ENCODE measurements at places on chromosomes 4 and X.

GRCh38 chr4:90240333-90240732 is 113.1 kb downstream of the CCSER1 start:
- DNase-seq, result no peak

GRCh38 chrX:68867458-68868112 is 38.8 kb downstream of the EFNB1 start:
- no peak for DNase-seq

GRCh38 chr4:73998040-73999011 is at the start of gene CXCL5:
CXCL5 (minus strand) TSS chr4:73998677; CDS start chr4:73998581, 96 bp downstream.
- DNase-seq, result no peak

DNA sequence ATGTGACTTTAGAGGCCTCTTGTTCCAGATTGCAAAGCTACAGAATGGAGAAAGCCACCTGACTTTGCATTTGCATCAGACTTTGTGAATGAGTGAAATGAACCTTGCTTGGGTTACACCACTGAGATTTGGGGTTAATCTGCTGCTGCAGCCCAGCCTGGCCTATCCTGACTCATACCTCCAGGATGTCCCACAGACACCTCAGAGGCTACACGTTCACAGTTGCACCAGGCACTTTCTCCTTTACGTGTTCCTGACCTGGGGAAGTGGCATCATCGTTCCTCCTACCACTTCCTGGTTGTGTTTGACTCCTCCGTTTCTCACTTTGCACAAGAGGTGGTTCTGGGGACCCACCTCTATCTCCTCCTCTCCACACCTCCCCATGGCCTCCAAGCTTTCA is 9.2 kb upstream of the SORCS2 start:
- peak; percentile 26 for DNase-seq

DNA sequence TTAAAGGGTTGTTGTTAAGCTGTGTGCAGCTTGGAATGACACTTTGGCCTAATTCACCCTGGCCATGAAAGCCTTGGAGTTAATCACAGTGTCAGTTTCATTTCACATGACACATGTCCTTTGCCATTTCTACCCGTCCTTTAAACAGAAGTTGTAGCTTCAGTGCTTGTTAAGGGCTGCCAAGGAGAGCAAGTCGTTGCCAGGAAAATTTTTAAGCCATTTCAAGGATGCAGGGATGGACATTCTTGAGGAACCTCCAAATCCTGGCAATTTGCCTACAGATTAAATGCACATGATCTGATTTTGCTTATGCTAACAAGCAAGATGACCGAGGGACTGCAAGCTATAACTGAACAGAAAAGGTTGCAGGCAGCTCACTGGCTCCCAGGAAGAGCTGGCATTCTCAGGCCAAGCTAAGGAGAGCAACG is 40.5 kb downstream of the SETD7 start:
- no peak for DNase-seq

DNA sequence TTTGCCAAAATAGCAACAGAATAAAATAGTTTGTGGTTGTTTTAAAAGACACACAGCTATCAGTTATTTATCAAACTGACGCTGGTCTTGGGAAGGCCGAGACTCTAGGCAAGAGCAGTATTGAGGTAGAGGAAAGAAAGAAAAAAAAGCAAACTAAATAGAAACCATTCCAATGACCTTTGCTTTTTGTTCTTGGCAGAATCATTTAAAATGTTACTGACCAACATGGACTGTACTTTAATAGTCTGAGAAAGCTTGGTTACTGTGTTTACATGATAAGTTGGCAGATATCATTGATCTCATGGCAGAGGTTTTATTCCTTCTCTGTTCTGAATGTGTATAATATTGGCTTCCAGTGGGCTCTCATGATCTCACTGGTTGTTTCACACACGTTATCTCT is 11.9 kb downstream of the CWH43 start:
- DNase-seq, result no peak

DNA sequence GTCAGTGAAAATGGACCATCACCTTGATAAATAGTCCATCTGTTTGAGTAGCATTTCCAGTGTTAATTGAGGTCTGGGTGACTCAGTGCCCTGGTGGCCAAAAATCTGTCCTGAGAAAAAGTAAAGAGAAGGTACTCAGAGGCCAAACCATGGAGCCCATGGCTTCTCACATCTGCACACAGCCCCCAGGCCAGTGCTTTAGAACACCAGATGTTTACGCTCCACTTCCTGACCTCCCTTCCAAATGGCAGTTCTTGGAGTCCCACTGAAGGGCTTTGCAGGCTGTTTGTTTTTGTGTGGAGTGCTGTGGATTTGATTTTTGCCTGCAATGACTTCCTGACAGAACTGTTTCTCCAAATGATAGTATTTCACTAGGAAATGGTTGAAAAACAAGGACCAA is 60.2 kb upstream of the GPC4 start:
- DNase-seq, result no peak

DNA sequence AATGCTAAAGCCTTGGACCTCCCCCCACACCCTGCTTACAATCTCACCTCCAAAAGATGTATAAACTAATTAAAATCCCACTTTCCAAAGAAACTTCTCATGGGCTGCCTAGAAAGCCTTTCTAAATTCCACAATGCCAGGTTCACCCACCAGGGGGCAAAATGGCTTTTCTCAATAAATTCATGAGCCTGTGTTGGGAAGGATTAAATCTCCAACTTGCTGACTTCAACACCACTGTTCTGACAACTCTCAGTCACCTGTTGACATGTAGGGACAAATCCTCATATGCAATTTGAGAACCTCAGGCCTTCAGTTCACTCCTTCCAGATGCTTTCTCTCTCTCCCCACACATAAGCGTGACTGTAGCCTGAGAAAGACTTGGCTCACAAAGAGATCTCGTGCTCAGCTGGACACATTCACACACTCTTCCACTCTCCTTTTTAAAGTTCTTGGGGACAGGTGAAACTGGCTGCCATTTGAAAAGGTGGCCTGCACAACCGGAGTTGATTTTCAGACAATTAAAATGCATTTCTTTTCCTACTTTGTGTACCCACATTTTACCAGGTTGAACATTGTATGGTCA is 88.6 kb upstream of the PRPS2 start:
- DNase-seq, result no peak

GRCh38 chr4:182716192-182716591 is 201.0 kb downstream of the DCTD start:
- DNase-seq, result no peak

- no peak for DNase-seq
Observed at GRCh38 chr4:8451440-8452182, 11.0 kb downstream of the TRMT44 start.

DNA sequence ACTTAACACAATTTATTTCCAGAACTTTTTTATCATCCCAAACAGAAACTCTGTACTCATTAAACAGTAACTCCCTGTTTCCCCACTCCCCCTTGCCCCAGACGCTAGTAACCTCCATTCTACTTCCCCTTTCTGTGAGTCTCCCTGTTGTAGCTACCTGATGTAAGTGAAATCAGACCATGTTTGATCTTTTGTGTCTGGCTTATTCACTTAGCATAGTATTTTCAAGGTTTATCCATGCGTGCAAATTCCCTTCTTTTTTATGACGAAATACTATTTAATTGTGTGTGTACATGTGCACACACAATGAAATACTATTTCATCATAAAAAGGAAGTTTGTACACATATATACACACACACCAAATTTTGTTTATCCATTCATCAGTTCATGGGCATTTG is 5.2 kb downstream of the PKD2 start:
- DNase-seq, result no peak

GRCh38 chr4:120536884-120537283 is 385.6 kb downstream of the PRDM5 start:
- no peak for DNase-seq

- no peak for DNase-seq
Observed at GRCh38 chrX:155334486-155335336, at the start of gene CLIC2. CLIC2 (minus strand) TSS chrX:155334614; CDS start chrX:155334427, 187 bp downstream.

- peak; percentile 9 for DNase-seq
Observed at GRCh38 chr4:98996056-98996764, 689 bp downstream of the METAP1 start.

DNA sequence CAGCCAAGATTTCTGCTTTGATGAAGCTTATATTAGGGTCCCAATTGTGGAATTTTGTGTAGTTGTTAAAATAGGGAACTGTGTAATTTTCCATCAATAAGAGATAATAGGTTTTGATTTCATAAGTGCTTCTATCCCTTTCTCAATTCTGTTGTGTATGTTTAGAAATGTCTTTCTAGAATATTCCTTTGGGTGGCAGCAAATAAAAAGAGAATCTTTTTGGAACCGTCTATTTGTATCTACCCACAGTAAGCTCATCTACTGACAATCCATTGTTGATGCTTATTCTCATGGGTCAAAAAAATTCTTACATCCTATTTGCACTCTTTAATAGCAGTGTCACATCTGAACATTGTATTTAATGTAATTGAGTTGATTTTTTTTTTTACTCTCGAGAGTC is 61.7 kb downstream of the TMA16 start:
- no peak for DNase-seq

DNA sequence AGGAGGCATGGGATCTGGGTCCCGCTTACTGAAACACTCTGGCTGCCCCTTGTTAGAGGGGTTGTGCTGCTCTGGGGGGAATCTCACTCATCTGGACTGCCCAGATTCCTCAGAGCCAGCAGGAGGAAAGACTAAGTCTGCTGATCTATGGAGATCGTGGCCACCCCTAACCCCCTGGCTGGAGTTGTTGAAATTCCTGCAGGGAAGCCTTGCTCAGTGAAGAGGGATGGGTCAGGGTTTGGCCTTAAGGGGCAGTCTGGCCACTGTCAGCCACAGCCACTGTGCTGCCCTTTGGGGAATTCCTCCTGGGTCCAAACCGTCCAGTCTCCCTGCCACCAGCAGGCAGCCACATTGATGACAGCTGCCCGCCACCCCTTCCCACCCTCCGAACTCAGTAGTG is 362.0 kb upstream of the AMOT start:
- no peak for DNase-seq

GRCh38 chr4:108043526-108043925 is 53.8 kb downstream of the HADH start:
- no peak for DNase-seq

DNA sequence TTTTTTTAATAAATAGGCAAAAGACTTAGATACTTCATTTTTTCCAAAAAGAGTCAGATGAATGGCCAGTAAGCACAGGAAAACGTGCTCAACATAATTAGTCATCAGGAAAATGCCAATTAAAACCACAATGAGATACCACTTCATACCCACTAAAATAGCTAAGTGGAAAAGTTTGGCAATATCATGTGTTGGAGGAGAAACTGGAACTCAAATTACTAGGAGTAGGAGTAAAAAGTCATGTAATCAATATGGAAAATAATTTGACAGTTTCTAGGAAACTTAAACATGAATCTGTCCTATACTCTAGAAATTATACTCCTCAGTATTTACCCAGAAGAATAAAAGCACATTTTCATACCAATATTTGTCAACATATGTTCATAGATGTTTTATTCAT is 449.8 kb downstream of the INPP4B start:
- no peak for DNase-seq

GRCh38 chr4:127870688-127871087 is 10.0 kb upstream of the PLK4 start:
- no peak for DNase-seq

- DNase-seq, result no peak
Observed at GRCh38 chr4:186831574-186831973, 107.9 kb upstream of the FAT1 start.

GRCh38 chr4:146590801-146591200 is 47.9 kb upstream of the POU4F2 start:
- no peak for DNase-seq

DNA sequence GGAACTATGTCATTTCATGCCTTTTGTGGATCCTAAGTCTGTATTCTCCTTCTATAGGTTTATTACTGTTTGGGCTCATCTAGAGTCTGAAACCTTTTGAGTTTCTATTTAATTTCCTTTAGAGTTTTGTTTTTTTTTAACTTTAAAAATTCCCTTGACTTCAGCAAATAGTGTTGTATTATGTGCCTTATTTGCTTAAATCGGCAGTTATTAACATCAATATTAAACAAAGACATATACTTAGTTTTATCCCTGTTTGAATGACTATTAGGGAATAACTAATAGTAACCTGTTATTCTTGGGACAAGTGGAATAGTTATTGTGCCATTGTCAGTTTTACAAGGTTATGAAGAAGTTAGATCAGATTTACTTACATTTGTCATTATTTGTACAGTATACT is 112.8 kb upstream of the NUDT6 start:
- no peak for DNase-seq

- DNase-seq, result no peak
Observed at GRCh38 chr4:81605271-81605670, 133.6 kb upstream of the RASGEF1B start.

DNA sequence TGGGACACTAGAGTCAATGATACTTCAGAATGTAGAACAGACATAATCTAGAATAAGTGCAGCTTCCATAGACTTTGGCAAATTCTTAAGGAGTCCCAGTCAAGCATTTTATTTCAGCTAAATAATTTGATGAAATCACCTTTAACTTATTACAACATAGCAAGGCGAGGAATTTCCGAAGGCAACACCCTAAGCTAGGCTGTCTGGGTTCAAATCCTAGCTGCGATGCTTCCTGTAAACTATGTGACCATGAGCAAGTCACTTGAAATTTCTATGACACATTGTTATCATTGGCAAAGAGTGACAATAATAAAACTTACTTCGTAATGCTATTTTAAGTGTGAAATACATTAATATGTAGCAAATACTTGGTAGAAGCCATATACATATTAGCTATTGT is 679.1 kb downstream of the DMD start:
- DNase-seq, result no peak

- DNase-seq, result no peak
Observed at GRCh38 chr4:148214529-148215166, 227.6 kb downstream of the NR3C2 start.

DNA sequence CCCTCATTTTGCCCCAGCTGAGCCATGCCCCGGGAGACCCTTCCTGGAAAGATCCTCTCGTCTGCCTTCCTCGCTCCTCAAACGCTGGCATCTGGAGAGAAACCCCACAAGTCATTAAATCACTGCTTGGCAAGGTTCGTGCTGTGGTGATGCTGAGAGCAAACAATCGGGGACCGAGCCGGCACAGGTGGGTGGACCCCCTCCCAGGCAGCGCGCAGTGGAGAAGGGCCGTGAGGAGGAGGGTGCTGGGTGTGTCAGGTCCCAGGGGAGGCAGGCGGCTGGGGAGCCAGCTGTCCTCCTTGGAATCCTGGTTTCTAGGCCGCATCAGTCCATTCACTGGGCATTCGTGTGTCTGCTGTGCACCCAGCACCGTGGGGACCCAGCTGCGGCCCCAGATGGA is 64.9 kb upstream of the PSAPL1 start:
- no peak for DNase-seq

DNA sequence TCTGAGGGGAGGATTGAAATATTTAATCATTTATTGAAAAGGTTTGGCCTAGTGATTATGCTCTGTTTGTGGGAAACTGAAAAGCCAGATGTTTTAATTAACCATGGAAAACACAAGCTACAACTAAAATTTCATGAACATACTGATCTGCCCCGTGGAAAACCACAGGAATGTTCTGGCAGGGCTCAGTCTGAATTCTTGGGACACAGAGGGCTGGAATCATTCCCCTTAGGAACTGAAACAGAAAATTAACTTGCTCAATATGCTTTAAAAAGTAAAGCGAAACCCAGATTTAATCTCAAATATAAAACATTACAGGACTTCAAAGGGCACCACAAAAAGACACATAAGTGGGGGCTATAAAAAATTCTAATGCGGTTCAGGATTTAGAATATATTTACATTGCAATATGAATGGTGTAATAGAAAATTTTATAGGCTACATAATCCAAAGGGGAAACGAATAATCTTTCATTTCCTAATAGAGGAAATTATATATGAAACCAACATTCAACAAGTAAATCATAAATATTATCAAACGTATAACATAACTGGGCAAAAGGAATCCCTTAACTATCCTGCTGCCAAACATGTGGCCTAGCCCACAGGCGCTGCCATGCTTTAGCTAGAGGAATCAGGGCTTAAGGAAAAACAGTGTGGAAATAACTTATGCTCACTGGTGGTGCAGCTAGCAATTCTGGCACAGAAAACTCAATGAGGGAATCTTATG is 70.9 kb downstream of the APBB2 start:
- DNase-seq, result no peak
